ENCODE measurements at places on chromosomes 1 and 21. TPM values are rescaled to one million over a fixed set of nuclear protein-coding genes. Genes with fewer than 3 reads are reported as not detected.

DNA sequence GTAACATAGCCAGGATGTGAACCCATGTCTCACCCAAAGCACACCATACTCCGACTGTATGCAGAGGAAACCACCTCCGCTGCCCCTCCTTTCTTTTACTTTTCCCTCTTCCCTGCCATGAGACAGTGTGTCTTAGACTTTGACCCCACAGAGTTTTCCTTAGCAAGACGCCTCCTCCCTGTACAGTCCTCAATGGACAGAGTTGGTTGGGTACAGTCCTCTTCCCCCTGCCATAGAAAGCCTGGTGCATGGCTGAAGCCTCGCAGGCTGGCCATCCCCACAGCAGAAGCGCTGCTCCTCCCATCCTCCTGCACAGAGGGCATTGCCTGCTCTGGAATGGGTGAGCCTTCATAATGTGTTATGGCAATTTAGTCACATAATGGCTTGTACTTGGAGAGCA lies 127.9 kb downstream of the PLPP3 start:
- no peak for DNase-seq

DNA sequence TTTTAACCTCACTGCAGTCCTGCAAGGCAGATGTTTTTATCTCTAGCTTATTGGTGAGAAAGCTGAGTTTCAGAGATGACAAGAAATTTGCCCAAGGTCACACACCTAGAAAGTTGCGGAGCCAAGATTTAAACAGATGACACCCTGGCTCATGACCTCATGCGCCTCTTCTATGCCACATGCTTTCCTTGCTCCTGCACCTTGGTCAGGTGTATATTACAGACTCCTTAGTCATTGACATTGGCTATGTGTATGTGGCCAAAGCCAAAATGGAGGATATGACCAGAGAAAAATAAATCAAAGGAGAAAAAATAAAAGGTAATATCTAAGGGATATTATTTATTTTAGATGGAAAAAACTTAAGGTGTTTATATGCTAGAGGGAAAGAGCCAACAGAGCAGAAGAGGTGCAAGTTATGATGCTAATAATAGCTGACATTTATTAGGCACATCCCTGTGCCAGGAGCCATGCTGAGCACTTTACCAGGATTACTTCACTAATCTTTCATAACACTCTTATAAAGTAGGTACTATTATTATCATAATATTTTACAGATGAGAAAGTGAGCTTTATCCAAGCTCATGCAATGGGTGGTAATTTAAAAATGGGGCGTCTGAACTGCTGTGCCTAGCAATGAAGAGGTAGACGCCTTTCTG lies 13.8 kb upstream of the MYOC start:
- DNase-seq = no peak

- no peak for DNase-seq
Measured at GRCh38 chr1:101506541-101507164, 269.8 kb downstream of the S1PR1 start.

Gene SLC44A5
- polyA plus RNA-seq = not detected

Gene SGIP1
- polyA plus RNA-seq = 1.7 TPM

Gene OR2L5
- polyA plus RNA-seq = not detected

Gene RC3H1
- polyA plus RNA-seq = 13.2 TPM
